ENCODE measurements at places on chromosomes 5 and 9.
A peak's percentile ranks its signal among the peaks of the same experiment; 100 is the strongest.

- DNase-seq: no peak
Measured at GRCh38 chr9:100880284-100880683, 148.2 kb upstream of the PLPPR1 start.

GRCh38 chr5:139385061-139386049 is 2.3 kb upstream of the SLC23A1 start:
- no peak for DNase-seq

- DNase-seq: peak; percentile 87
Measured at GRCh38 chr9:34413231-34413852, 36.6 kb upstream of the MYORG start.

- no peak for DNase-seq
Measured at GRCh38 chr5:146461319-146461718, 14.2 kb downstream of the TCERG1 start.

GRCh38 chr9:83267741-83268140 is 204.8 kb upstream of the RASEF start:
- no peak for DNase-seq

GRCh38 chr9:92696619-92697018 is 26.7 kb upstream of the IPPK start:
- DNase-seq: no peak

DNA sequence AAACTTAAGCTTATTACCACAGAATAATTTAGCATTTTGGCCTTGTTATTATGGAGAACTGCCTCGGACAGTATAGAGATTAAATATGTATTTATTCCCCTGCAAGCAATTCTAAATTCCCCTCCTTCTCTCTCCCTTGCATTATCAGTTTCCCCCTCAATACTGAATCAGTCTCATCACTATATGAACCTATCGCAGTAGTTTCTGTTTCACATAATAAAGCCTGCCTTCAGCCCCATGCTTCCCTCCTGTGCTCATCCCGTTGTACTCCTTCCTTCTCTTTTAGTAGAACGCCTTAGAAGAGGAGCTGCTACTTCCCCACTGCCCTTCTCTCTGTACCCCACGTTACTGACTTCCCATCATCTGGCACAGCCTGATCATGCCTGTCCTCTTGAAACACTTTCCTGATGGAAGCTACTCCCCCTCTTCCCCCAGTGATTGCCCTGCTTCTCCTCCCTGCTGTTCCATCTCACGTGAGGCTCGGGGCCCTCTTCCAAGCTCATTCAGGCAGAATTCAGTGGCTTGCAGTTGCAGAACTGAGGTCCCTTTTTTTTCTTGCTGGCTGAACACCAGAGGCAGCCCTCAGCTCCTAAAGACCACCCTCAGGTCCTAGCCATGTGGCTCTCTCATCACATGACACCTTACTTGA is 93.4 kb downstream of the PPIC start:
- DNase-seq: no peak

DNA sequence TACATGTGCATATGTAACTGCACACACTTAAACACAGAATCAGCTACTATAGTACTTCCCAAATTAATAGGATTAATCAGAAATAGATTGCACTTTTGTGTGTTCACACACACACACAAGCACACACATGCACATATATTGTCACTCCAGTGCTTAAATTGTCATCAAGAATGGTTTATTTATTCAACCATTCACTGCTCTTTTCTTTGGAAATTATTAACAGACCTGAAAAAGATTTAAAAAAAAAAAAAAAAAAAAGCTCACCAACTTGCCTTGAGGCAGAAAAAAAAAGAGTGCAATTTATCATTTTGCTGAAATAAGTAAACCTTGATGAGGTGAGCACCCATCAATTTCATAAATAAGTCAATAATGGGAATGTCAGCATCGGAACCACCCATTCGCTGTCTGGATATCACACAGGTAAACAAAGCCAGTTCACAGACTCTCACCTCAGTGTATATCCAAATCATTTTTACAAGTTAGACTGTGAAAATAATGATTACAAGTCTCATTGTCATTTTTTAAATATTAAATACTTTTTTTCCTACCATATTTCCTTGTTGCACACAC is 562.8 kb downstream of the BNC2 start:
- DNase-seq: no peak

All from HAP-1 (cell line).